Activated T-cell treated with anti-CD3 and anti-CD28 coated beads for 24 hours (primary cell): ENCODE measurements at places on chromosomes 1 and 21.

GRCh38 chr1:92038695-92039346, 9.0 kb downstream of the EPHX4 start:
- no peak for DNase-seq

- no peak for DNase-seq
These were observed 33.0 kb downstream of the SH3BGR start for GRCh38 chr21:39484711-39485276.

DNA sequence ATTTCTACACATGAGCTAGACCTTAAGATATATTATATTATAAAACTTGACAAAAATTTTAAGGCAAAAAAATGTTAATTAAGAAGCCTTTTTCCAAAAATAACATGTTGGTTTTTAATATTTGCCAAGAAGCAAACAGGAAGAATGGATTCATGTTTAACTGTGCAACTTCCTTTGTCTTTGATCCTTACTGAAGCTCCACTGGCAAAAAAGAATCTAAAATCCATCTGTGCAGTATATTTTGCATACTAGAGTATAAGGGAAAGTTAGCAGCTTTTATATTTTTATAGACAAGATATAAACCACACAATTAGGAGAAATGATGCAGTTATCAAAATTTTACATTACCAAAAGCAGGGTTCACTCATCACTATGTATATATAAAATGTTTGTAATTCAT, 76.9 kb upstream of the RGS18 start:
- DNase-seq, result no peak

- DNase-seq, result no peak
These were observed 357.0 kb downstream of the GPATCH2 start for GRCh38 chr1:217273866-217274265.

DNA sequence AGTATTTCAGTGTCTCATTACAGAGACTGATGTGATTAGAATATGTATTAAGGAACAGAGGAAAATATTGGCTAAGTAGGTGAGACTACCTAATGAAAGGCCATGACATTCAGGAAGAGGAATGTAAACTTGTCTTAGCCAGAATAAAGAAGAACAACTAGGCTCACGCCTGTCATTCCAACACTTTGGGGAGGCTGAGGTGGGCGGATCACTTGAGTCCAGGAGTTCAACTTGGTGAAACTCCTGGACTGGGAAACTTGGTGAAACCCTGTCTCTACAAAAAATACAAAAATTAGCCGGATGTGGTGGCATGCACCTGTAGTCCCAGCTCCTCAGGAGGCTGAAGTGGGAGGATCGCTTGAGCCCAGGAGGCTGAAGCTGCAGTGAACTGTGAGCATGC, 14.8 kb upstream of the CACYBP start:
- no peak for DNase-seq
